ENCODE measurements at places on chromosomes 4 and X.

- DNase-seq = no peak
Measured at GRCh38 chr4:81137446-81137845, 77.6 kb downstream of the PRKG2 start.

DNA sequence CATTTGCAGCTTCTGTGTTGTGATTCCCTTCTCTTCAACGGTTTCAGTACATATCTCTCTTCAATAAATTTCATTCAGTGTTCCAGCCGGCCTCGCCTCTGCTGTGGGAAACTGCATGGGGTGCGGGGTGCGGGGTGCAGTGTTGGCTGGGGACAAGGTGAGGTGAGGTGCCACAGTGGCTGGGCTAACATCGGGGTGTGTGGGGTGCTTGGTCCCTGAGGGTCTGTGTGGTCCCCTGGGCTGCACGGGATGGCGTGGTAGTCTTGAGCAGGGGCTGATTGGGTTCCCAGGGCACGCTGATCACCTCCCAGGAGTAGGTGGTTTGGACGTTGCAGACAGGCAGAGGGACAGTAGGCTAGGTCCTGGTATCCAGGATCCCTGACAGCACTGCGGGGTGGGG lies 2.7 kb downstream of the PNMA6A start:
- no peak for DNase-seq

- DNase-seq = no peak
Measured at GRCh38 chr4:149426461-149426860, 389.2 kb downstream of the IQCM start.

GRCh38 chr4:25859429-25860148 lies 3.2 kb downstream of the SEL1L3 start:
- no peak for DNase-seq

GRCh38 chr4:121684561-121684960 lies 12.2 kb downstream of the ANXA5 start:
- no peak for DNase-seq

DNA sequence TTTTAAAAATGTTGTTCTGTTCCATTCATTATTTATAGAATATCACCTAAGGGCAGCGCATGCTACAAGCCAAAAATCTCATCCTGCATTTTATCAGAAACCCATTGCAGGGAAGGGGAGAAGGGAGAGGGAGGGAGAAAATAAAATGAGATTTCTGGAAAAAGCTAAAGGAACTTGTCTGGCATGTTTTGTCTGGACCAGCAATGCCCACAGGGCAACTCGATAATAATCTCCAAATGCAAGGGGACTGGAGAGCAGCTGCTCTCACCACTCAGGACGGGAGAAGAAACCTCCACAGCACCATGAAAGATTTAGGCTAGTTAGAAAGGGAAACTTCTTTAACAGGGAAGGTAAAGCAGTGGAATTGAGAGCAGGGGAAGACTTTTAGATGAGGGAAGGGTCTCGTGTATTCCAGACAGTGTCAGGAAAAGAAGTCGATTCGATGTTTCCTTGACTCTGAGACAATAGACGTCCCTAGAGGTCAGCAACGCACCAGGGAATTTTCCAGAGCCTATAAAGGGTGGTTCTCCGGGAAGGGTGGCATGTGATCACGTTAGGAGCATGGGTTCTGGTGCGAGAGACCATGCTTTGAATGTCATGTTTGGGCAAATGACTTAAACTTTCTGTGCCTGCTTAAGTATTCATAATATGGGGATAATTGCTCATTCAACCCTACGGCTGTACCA lies 132.2 kb upstream of the NDP start:
- DNase-seq = no peak

DNA sequence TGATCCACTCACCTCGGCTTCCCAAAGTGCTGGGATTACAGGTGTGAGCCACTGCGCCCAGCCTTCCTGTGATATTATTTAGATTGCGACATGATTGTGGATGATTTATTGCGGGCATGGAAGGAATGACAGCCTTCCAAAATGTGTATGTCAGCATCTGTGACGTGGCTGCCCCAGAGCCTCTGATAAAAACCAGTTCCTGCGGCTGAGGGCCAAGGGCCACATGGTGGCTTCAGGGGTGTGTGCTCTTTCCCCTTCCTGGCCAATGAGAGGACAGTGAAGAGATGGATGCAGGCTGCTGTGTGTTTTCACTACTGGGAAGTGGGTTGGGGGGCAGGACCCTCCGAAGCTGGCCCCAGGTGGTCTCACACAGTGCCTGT lies 57.4 kb upstream of the HGFAC start:
- DNase-seq = peak; percentile 65
